Right renal pelvis (tissue), 4 donors: ENCODE measurements at places on chromosomes 11 and 22. TPM values are rescaled to one million over a fixed set of nuclear protein-coding genes. Genes with fewer than 3 reads are reported as not detected.

PTPN5 gene
- polyA plus RNA-seq, result 0.66 TPM

DNA sequence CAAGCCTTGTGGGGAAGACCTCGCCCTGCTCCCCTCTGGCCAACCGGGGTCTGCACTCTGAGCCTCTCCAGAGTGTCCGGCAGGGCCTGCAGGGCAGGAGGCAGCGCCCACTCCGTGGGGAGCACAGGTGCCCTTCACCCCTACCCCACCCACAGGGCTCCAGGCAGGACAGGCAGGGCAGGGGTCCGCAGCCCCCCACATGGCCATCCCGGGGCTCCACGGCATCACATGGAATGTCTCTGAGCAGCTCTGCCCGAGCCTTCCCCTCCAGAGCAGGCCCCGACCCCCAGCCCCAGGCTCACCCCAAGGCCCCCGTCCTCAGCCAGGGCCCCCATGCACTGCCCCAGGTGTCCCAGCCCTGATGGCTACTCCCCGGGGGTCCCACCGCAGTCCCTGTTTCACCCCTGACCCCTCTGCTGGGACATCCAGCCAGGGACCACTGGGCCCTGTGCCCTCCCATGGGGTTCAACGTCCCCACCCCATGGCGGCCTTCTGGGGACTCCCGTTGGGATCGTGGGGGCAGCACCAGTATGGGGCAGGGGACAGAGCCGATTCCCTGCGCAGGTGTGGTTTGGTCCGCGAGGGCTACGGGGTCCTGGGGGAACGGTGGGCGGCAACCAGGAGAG, 77.7 kb downstream of the BRD1 start:
- no peak for DNase-seq

DNA sequence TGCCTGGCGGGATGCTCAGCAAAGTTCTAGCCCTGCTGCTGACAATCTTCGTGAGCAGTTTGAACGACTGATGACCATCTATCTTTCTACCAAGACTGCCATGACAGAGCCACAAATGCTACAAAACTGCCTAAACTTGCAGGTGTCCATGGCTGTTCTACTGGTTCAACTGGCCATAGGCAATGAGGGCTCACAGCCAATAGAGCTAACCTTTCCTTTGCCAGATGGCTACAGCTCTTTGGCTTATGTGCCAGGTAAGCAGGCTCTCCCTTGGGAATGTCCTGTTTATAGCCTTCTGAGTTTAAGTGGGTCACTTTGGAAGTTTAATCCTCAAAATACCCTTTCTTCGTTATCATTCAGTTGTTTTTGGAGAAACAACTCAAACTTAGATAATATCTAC, 20.1 kb downstream of the UBE4A start:
- no peak for DNase-seq

DNA sequence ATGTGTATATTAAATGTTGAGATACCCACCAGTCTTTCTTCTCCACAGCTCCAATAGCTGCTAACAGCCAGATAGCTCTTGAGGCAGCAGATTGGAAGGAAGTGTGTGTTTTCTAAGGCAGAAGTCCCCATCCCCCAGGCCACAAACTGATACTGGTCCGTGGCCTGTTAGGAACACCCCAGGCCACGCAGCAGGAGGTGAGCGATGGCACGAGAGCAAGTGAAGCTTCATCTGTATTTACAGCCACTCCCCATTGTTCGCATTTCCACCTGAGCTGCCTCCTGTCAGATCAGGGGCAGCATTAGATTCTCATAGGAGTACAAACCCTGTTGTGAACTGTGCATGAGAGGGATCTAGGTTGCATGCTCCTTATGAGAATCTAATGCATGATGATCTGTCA, 12.7 kb downstream of the CCDC73 start:
- DNase-seq, result no peak

ADAMTS8 gene
- 3.4 TPM for polyA plus RNA-seq

AHNAK gene
- 212 TPM for polyA plus RNA-seq

MIOX gene
- polyA plus RNA-seq, result 11.7 TPM

DNA sequence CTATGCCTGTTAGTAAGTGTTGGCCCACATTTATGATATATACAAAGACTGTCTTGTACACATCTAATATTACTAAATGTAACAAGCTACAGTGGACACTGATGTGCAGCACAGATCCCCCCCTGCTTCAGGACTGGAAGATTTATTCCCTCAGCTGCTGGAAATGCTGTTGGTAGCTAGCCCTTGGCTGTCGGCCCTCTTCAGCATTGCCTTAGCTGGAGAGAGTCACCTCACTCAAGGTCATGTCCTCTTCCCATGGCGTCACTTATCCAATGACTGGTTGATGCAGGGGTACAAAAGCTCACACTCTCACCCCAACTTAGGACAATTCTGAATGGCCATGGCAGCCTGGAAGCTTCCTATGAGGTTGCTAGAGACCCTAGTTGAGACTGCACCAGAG, 312.7 kb downstream of the SOX6 start:
- no peak for DNase-seq

DNA sequence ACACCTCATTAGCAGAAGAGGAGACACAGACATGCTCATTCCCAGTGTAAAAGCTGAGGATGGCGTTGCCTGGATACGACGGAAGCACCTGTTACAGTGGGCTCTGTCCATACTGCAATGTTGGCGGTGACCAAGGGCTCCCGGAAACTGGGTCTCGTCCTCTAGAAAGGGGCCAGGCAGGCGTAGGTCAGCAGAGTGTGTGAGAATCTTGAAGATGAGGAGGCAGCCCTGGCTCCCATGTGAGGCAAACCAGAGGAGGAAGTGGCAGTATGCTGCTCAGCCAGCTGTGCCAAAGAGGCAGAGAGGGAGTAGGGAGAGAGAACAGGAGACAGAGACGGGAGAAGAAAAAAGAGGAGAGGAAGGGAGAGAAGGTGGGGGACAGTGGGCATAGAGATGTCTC, 10.3 kb downstream of the LTO1 start:
- no peak for DNase-seq

DNA sequence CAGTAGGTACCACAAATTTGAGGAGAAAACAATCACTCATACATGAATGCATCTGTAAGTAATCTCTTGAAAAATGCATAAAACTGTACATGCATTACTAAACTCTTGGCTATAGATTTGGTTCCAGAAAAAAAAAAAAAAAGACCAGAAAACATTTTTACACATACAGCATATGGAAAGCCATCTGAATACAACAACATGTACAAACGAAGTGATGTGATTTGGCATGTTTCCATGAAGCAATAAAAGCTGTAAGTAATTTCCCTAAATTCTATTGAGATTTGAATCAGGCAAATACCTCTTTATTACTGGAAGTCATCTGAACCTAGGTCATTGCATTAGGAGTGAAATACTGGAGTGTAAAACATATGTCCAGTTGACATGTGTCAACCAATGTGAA, 31.9 kb upstream of the ZC3H12C start:
- DNase-seq, result no peak

PDGFB gene
- polyA plus RNA-seq, result 15.5 TPM
